ENCODE measurements at places on chromosomes 5 and 9. TPM values are rescaled to one million over a fixed set of nuclear protein-coding genes. Genes with fewer than 3 reads are reported as not detected.

KCTD16 gene
- total RNA-seq: not detected

SPATA31E1 gene
- total RNA-seq: not detected

GRCh38 chr5:91864962-91865361 lies 481.8 kb upstream of the ARRDC3 start:
- DNase-seq: no peak
- no peaks in the 10 kb centered on the region for H3K27me3 ChIP-seq
- H3K4me1 ChIP-seq: no peaks in the 10 kb centered on the region
- H3K27ac ChIP-seq: no peak overlapping the region
- H3K4me3 ChIP-seq: no peak overlapping the region

- no peaks in the 10 kb centered on the region for H3K4me1 ChIP-seq
- no peaks in the 10 kb centered on the region for H3K36me3 ChIP-seq
- DNase-seq: no peak
- H3K27me3 ChIP-seq: no peaks in the 10 kb centered on the region
- H3K27ac ChIP-seq: no peak overlapping the region
These were observed 446.0 kb downstream of the ISL1 start for GRCh38 chr5:51829230-51829629.

DNA sequence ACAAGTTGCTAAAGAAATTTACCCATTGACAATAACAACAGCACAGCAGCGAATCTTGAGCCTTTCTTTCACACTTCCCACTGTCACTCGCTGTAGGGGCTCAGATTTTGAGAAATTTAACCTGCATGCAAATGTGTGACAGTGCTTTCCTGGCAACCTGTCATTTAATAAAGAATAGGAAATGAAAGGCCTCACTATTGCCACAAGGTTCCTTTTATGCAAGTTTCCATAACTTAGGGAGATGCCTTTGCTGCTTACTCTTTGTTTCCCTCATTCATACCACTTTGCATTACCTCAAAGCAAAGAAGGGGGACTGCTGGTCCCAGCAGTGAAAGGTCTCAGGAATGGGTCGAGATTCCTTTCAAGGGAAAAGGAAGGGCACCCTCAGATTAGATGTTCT lies 49.5 kb downstream of the PTCD2 start:
- DNase-seq: no peak
- H3K27ac ChIP-seq: no peak overlapping the region
- no peaks in the 10 kb centered on the region for H3K27me3 ChIP-seq
- H3K4me1 ChIP-seq: no peaks in the 10 kb centered on the region
- no peak overlapping the region for H3K4me3 ChIP-seq

All from B cell (primary cell).